ENCODE measurements at places on chromosomes 6 and 20.

GRCh38 chr6:44249082-44249748 is 2.3 kb downstream of the HSP90AB1 start:
- DNase-seq: no peak

- no peak for DNase-seq
Observed at GRCh38 chr6:3264356-3264755, 5.6 kb downstream of the PSMG4 start.

- no peak for DNase-seq
Observed at GRCh38 chr20:16014436-16014835, 558.8 kb downstream of the KIF16B start.

DNA sequence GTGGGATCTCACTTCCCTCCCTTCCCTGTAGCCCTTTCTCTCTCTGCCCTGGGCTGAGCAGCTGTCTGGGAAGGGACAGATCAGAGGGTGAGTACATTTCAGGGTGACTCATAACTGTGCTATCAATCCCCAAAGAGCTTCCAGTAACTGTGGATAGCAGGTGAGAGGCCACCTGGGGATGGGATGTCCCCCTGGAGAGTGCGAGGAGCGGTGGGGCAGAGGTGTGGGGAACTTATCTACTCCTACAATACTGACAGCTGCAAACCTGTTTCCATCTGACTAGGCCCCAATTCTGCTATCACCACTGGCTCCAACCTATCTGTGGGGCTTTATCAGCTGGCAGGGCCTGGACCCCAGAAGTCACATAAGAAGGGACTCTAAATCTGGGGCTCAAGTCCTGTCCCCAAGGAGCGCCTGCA is 32.6 kb downstream of the KCNK5 start:
- DNase-seq: no peak

DNA sequence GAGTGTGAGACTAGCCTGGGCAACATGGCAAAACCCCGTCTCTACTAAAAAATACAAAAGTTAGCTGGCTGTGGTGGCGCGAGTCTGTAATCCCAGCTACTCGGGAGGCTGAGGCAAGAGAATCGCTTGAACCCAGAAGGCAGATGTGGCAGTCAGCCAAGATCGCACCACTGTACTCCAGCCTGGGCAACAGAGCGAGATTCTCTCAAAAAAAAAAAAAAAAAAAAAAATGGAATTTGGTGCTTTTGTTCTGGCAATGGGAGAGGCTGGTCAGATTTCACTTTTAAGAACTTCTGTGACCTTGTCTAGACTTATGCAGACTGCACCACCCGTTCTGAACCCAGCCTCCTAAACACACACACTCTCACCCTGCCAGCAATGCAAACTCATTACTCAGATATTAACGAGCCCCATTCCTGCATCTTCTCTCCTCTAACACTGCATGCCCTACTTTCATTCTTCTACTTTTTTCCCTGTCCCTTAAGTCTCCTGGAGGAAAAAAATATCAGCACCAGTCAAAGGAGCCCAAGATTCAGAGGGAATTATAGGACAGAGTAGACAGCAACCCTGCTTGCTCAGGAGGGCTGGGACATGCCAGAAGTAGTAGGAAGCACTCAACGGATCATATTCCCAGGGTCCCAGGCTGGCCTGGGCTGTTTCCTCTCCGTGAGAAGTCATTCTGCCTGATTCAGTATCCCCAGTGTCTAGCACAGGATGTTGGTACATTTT is 4.4 kb downstream of the MOCS1 start:
- no peak for DNase-seq

- no peak for DNase-seq
Observed at GRCh38 chr6:109486068-109486467, 3.0 kb upstream of the ZBTB24 start.

GRCh38 chr6:145735356-145736165 is at the start of gene EPM2A:
TSS of gene EPM2A (minus strand) at chr6:145735520. CDS start at chr6:145735498, 22 bp downstream.
- DNase-seq: peak; percentile 34

GRCh38 chr6:80245043-80245442 is 138.6 kb downstream of the BCKDHB start:
- no peak for DNase-seq

GRCh38 chr6:27972750-27973149 is 15.7 kb downstream of the OR2B6 start:
- no peak for DNase-seq

Data from stimulated activated CD8-positive, alpha-beta memory T cell treated with anti-CD3 and anti-CD28 coated beads, Interleukin-2, amount 100 ng/mL, for 1 hour (primary cell).